ENCODE measurements at places on chromosomes 12 and 14.

GRCh38 chr14:61076556-61076955 is 95.5 kb downstream of the SLC38A6 start:
- DNase-seq, result no peak

GRCh38 chr14:79727900-79728299 is 483.4 kb downstream of the DIO2 start:
- no peak for DNase-seq

DNA sequence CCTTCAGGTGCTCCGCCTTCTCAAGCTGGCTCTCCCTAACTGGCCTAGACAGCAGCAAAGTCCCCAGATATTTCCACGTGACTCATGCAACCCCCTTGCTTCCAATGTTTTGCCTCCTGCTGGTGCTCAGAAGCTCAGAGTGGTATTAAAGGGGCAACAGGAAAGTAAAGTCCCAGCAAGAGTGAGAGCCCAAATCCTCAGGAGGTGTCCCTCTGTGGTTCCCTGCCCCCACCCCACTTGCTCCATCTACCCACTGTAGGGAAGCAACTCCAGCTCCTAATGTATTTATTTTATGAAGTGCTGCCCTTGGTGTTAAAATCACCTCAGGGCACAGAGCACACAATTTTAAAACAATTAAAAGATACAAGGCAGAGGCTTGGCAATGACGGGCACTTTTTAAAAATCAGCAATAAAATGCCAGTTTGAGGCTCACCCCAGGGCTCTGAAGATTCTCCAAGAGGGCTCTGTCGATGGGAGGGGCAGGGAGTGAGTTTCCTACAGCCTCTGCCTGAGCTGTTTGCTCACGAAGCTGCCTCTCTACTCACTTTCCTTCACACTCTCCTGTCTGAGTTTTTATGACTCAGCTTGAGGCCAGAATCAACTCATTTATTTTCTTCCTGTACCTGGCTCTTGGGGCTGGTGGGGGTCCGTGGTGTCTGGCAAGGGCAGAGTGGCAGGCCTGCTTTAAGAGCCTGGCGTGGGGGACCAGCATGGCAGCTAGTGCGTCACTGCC is 81.9 kb upstream of the MAX start:
- no peak for DNase-seq

- no peak for DNase-seq
These were observed 209.6 kb downstream of the ADGRD1 start for GRCh38 chr12:131163189-131163738.

Data from activated T-helper 1 cell treated with anti-CD3 and anti-CD28 coated beads, Interleukin-2, amount 50 U/mL, for 16 hours (primary cell).